ENCODE measurements at places on chromosomes 11 and 22.

GRCh38 chr22:31295360-31295759 is 3.1 kb upstream of the PIK3IP1 start:
- no peak for DNase-seq

GRCh38 chr22:22037740-22038139 is 55.2 kb upstream of the TOP3B start:
- DNase-seq: peak; percentile 65

- peak; percentile 25 for DNase-seq
Measured at GRCh38 chr11:92739041-92739440, 230.4 kb upstream of the MTNR1B start.

DNA sequence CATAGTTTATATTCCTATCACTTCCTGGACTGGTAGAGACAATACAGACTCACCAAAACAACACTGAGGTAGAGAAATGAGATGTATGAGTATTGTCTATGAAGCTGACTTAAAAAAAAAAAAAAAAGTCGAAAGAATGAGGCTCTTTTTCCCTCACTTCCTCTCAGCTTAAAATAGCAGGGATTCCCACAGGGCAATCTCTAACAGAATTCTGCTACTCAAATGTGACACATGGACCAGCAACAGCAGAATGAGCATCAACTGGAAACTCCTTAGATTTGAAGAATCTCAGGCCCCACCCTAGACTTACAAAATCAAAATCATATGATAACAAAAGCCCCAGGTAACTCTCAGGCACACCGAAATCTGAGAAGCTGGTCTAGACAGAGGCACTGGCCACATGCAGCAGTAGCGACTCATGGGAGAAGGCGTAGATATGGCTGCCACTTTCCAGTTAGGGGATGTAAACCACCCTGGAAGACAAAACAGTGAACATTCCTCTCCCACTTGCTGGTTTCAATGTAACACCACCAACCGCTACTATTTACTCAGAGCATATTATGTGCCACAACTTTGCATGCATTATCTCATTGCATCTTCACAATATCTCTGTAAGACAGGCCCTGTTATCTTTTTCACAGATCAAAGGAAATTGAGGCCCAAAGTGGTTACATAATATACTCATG is 128.0 kb downstream of the RBFOX2 start:
- peak; percentile 81 for DNase-seq

DNA sequence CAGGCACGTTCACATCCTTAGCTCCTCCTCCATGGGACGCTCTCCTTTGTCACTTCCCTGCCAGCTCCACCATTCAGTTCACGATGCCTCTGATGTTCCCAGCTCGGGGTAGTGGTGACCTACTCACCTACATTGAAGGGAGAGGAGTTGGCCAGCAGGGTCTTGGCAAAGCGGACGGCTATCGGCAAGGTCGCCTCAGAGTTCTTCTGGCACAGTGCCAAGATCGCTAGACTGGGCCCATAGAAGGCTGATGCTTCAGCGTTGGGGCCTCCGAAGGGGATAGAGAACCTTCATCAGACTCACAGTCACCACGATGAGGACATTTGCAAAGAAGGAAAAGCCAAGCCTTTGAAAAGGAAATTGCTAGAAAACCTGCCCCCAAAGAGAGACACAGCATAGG is 3.0 kb downstream of the CBLIF start:
- no peak for DNase-seq

- no peak for DNase-seq
Measured at GRCh38 chr11:78570031-78570430, 4.6 kb downstream of the NARS2 start.

- DNase-seq: no peak
Measured at GRCh38 chr11:36388071-36388470, 92.0 kb downstream of the PRR5L start.

DNA sequence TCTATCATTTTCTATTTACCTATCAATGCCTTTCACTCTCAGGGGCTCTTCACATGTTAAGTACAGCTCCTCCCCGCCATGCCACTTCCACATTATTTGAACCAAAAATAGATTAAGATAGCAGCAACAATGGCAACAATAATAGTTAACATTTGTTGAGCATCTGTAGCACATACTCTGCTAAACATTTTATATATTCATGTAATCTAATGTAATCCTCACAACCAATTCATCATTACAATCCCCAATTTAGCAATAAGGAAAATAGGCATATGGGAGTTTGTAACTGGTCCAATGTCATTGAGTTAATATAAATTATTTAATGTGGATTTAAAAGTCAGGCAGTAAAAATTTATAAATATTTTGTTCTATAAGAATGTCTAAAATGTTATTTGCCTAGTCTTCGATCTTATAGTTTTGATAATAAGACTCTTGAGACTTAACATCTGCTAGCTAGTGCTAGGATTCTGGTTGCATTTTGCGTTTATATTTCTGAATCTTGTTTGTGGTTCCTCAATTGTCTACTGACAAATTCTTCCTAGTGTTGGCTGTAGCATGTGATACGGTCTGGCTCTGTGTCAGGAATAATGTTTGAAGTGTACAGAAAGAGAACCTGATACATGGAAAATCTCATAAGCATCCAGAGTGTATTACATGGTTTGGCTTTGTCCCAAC is 621.5 kb upstream of the LUZP2 start:
- no peak for DNase-seq

DNA sequence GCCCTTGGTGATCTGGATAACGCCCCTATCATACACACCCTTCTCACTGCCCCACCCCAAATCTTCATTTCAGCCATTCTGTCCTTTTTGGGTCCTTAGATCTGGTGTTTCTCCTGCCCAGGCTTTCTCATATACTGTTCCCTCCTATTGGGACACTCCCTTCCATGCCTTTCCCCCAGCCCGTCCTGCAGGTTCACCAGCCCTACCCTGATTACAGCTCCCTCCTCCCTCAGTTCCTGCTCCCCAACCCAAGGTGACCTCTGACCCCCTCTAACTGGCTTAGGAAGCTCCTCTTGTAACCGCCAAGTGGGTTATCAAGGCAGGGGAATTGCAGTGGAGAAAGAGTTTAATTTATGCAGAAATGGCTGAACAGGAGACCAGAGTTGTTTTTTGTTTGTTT is 13.0 kb downstream of the MTFP1 start:
- no peak for DNase-seq

GRCh38 chr11:122491509-122491908 is 164.0 kb upstream of the UBASH3B start:
- DNase-seq: peak; percentile 25

DNA sequence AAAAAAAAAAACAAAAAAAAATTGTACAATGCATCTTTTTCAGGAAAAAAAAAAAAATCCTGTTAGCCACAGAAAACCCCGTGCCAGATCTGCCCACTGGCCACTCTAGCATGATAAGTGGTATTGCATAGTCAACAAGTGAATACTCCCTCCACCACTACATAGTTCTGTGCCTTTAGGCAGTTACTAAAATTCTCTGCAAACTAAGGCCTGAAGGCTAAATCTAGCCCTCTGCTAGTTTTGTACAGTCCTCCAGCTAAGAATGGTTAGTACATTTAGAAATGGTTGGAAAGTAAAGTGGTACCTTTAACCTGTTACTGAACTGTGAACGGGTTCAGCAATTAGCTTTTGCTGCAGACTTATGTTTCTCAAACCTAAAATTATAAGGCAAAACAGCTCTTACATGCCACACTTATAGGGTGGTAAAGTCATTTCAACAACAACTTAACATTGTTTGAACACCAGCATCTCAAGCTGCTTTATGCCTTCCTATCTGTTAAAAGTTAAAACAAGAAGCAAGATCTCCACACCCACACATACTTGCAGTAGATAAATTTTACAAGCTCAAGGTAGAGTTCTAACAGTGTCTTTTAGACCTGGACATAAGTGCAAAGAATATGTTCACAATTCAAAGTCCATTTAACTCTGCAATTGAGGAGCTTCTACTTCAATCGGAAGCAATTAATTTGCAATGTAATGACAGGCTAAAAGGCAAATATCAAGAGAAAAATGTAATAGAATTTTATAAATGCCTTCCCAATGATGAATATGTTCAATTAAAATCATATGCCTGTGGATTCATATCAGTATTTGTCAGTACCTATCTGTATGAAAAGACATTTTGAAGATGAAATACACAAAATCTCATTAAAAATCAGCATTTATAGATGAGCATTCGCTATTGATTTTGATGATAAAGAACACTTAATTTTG is 7.3 kb downstream of the C11orf71 start:
- no peak for DNase-seq

DNA sequence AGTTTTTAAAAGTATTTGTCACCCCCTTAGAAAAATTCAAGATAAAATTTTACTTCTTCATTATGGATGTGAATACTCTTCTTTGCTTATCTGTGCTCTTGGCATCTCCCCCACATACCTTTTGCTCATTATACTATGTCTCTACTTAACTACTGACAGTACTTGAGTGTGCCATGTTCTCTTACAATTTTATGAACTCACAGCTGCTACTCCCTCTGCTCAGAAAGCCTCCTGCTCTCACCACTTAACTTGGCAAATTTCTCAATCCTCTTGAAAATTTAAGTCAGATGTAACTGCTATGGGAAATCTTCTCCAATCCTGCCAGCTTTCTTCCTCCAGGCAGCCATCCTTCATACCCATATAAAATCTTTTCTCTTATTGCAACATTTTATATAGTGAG is 163.4 kb downstream of the CNTN5 start:
- DNase-seq: no peak

DNA sequence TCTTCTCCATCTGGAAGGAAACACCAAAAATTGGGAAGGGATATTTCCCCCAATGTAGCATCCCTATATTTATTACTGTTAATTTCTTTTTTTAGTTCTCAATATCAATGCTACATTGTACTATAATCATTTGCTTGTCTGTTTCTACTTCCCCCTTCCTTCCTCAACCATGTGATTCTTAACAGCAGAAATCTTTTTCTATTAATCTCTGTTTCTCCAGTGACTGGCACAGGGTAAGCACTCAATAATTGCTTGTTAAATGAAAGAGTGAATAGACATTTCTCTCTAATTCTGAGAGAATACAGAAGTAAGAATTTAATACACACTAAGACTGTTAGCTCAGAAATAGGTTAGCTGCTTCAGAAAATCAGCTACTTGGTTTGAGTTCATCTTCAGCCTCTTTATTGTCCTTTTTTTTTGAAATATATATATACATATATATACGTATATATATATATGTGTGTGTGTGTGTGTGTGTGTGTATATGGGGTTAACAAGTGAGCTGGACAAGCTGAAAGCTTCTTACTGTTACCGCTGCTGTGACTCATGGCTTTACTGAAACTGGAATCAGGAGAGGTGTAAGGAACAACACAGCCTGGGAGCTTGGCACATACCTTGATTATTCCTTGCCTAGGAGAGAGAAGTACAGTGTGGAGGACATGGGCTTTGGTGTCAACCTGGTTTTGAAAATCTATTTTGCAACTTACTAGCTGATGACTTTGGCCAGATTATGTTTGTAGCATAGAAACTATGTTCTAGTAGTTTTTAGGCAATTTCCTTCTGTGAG is 26.2 kb upstream of the PDE3B start:
- no peak for DNase-seq

- DNase-seq: no peak
Measured at GRCh38 chr11:869399-870126, 26.9 kb downstream of the TSPAN4 start.

- DNase-seq: no peak
Measured at GRCh38 chr22:42371099-42371498, 61.1 kb downstream of the NFAM1 start.

GRCh38 chr11:69642549-69642912 is 1.6 kb downstream of the CCND1 start:
- DNase-seq: no peak

- peak; percentile 97 for DNase-seq
Measured at GRCh38 chr11:86523738-86524619, 148.4 kb downstream of the ME3 start.

DNA sequence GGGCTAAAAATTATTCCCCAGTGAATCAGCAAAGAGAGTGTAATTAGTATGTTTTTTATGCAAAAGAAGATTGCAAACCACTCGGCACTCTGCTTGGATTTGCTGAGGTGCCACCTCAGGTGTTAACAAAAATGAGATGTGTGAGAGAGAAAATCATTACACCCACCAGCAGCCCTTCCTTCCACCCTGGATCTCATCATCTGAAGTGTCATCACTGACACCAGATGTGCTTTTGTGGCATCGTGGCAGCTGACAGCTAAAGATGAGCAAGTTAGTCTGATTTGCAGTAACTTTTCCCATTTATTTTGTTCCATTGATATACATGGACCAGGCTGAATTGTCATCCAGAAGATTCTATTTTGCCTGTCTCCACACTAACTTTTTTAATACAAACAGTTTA is 44.6 kb upstream of the PAK1 start:
- DNase-seq: no peak

DNA sequence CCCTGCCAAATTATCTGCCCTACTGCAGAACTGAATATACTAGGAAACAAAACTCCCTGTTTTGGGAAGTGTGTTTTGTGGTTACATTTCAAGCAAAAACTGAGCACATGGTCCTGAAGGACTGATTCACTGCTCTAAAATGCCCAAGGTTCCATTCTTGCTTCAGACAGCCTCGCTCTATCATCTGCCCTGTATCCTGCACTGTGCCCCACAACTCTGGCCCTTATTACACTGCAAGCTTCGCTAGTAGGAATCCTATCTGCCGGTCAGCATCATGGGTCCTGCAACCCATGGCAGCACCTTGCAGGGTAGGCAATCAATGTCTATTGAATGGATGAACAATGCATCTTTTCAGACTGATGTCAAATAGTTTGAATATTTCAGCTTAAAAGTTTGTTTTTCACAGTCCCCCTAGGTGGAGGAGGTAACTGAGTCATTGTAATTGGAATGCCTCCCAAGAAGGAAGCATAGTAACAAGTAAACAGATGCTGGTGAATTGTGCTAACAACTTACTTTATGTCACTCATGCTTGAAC is 21.3 kb downstream of the LAYN start:
- DNase-seq: peak; percentile 87

GRCh38 chr11:10385696-10386095 is 69.4 kb upstream of the AMPD3 start:
- DNase-seq: no peak

DNA sequence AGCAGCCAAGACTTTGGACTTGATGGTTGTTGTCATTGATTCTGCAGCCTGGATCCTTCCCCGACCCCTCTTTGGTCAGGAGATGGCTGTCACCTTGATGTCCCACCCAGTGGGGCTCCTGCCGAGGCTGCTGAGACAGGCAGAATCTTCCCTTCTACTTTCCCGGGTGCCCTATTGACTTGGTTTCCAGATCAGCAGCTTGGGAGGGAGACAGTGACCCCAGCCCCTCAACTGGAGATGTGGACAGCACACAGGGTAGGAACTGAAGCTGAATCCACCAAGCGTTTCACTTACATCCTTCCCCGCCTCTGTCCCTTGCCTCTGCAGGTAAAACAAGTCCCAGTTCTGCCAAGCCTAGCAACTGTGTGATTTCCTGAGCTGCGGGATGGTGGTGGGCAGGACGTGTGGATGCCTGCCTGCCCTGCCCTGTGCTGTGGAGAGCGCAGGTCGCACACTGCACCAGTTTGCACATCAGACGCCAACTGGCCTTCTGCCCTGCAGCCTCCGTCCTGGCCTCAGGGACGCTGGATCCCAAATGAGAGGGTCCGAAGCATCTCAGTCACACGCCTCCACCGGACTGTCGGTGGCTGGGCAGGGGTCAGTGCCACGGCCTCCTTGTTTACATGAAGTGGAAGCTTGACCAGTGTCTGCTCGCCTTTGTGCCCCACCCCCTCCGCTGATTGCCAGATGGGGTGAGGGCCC is 34.6 kb downstream of the FAM83F start:
- no peak for DNase-seq
